GM18507 (cell line): ENCODE measurements at places on chromosomes 3 and 15.
A peak's percentile ranks its signal among the peaks of the same experiment; 100 is the strongest.

DNA sequence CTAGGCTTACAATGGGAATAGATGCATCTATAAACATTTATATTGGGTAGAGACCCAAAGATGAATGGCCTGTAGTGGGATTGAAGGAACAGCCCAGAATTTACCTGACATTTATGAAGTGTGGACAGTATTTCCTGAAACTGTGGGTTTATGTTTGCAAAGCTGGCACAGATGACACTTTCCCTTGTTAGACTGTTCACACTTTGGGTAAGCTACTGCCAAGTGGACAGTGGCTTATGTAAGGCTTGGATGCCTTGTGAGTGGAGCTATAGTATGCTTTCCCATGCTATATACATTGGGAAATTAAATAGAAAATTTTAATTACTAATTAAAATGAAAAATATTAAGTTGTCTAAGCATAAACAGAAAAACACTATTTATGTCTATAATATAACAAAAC lies 48.5 kb downstream of the STARD9 start:
- no peak for DNase-seq

GRCh38 chr15:44500555-44500954 lies 36.4 kb upstream of the EIF3J start:
- no peak for DNase-seq

DNA sequence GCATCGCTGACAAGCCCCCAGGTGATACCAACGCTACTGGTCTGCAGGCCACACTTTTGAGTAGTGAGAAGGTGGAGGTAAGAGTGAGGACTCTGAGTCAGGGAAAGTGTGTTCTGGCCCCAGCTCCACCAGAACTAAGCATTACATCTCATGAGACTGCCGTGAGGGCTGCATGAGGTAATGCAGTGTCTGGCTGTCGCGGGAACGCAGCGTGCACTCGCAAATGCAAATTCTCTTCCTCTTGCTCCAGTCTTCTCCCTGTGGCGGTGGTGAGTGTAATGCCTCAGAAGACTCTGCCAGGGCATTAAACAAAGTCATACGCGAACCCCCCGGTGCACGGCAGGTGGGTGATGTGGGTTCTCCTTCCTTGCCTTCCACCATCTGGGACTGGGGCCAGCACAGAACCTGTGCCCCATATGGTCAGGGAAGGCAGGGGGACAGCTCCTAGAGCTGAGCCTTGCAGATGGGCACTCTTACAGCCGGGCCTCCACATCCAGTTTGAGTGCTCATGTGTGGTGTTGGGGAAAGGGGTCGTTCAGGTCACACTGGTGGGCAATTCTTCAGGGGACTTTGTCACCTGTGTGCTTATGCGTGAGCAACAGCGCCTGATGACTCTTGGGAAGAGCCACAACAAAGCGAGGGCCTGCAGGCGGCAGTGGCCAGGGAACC lies 175.8 kb downstream of the XXYLT1 start:
- DNase-seq, result no peak

DNA sequence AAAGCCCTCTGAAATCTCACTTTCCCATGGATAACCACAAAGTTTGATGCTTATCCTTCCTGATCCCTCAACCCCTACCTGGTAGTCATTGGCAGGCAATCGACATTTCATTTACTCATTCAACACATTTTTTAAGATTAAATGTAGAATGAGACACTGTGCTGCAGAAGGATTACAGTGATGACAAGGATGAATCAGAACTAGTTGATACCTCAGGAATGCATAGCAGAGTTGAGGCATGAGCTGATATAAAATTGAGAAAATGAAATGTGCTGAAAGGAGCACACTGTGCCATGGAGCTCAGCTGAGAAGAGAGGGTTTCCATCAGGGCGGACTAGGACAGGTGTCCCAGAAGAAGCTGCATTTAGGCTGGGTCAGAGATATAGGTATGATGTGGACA lies 48.9 kb upstream of the ACTL6A start:
- DNase-seq, result no peak

GRCh38 chr3:105364128-105364527 lies 2.6 kb upstream of the ALCAM start:
- DNase-seq, result no peak

GRCh38 chr15:67524235-67524634 lies 3.3 kb downstream of the C15orf61 start:
- no peak for DNase-seq

GRCh38 chr3:138200424-138200823 lies 13.3 kb downstream of the ARMC8 start:
- no peak for DNase-seq

DNA sequence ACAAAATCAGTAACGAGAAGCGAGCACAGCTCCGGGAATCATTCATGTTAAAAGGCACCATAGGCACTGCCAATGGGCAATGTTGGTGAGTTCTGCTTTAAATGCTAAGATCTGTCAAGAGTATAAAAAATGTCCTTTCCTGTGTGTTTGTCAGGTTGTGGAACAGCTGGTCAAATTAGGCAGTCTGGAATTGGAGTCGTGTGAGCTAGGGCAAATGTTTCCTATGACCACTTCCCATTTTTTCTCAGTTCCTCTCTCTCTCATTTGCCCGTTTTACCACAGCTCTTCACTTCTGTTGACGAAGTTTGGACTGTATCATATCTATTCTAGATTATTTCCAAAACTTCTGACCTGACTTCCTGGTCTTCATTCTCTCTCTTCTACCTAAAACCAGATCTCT lies 60.8 kb upstream of the GOLIM4 start:
- no peak for DNase-seq

DNA sequence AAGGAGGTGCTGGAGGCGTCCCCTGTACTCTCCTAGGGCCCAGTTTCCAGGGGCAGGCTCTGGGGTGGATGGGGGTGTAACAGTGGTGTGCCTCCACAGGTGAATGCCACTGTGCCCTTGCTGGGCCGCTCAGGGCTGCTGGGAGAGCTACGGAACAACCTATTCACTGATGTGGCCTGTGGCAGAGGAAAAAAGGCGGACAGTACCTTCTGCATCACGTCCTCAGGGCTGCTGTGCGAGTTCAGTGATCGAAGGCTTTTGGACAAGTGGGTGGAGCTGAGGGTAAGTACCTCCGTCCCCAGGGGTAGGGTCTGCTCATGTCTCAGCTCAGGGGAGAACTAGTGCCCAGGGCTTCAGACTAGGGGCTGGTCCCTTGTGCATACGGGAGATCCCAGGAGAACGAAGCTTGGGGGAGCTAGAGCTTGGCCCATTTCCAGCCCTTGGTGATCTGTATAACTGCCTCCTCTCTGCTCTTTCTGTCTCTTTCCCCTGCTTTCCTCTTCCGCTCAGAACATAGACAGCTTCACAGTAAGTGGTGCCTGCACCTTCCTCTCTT lies 15.0 kb upstream of the JMJD7 start:
- DNase-seq, result no peak

- DNase-seq, result no peak
Measured at GRCh38 chr15:94256511-94256910, 25.1 kb downstream of the MCTP2 start.

DNA sequence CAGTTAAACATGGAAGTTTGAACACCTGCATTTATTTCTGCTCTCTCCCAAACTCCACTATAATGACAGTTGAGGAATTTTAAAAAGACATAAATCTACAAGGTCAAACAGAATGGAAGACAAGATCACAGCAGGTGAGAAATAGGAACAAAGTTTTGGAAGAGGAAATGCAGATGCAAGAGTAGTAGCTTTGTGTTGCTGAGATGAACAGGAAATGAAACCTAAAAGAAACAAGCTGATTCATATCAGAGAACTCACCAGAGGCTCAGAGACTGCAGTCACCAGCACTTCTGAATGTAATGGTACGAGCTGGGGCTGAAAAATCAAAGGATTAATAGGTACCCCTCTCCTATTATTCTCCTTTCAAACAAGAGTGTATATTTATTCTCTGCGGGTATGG lies 459.9 kb downstream of the RAP2B start:
- DNase-seq, result no peak

- DNase-seq, result peak; percentile 50
Measured at GRCh38 chr15:40550341-40551037, 14.4 kb downstream of the CCDC32 start.

DNA sequence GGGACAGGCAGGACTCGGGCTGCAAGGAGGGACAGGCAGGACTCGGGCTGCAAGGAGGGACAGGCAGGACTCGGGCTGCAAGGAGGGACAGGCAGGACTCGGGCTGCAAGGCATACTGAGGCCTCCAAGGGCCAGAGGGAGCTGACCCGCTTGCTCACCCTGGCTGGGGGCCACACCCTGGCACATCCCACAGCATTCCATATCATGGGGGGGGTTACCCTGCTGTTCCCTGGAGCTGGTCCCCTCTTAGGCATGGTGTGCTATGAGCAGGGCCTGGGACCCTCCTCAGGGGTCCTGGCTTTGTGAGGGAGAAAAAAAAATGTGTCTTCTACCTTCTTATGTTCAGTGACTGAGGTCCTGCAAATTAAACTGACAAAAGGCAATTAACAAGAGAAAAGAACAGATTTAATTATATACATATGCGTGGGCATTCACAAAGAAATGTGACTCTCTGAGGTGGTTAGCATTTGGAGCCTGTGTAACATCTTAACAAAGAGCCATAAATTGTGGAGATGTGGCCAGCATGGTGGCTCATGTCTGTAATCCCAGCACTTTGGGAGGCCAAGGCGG lies 97.6 kb upstream of the ALDH1A3 start:
- DNase-seq, result no peak

DNA sequence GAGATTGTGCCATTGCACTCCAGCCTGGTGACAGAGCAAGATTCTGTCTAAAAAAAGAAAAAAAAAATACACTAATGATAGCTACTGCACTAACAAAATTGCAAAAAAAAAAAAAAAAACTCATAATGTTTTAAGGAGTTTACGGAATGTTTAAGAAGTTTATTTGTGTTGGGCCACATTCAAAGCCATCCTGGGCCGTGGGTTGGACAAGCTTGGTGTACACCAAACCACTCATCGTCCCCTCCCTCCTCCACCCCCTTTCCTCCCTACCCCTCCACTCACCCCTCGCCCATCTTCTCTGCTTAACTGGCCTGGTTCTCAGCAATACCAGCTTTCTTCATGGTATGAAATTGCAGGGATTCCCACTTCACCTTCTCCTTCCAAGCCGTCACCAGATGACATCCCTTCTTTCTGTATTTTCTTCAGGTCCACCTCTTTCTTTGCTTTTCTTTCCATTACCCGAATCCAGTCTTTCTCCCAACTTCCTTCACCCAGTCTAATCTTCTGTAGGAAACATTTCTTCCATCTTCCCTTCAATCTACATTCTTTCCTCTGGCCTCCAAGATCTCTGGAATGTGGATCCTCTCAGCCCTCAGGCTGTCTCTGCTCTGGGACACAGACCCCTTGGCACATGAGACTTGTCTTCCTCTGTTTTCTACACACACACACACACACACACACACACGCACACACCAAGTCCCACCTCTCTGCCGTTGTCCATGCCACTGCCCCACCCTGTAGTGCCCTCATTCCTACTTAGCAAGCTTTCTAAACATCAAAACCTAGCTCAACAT lies 3.5 kb upstream of the MESP1 start:
- DNase-seq, result no peak

GRCh38 chr3:160678292-160678842 lies 1.4 kb downstream of the ARL14 start:
- no peak for DNase-seq

DNA sequence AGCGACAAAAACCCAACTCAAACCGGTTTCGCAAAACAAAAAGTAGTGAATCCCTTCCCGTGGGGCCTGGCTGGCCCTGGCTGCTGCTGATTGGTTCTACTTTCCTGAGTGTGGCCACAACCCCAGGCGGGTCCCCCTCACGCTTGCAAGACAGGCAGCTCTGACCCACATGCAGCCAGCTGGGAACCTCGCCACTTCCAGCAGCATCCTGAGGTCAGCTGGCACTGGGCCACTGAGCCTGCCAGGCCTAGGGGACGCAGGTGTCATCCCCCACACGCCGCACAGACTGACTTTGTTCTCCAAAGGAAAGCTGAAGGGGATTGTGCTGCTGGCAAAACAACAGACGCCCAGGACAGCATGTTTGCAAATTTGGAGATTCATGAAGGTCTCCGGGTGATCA lies 111.1 kb downstream of the TPRA1 start:
- no peak for DNase-seq

DNA sequence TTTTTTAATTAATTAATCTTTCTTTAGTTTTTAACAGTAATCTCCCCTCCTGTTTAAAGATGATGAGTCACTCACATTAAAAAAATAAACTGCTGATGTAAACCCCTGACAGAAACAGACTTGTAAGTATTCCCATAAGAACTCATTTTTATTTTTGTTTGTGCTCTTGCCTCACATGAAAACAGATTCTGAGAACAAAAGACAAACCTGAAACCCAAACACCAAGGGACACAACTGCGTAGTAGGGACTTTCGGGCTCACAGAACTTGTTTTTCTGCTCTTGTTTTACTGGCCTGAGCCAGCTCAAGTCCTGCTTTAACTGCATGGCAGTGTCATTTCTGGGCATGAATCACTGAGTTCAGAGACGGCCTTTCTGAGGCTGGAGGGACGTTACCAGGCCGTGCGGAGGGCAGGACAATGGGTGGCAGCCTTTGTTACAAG lies 600.8 kb downstream of the FOXP1 start:
- no peak for DNase-seq

GRCh38 chr3:37338500-37338899 lies 164.1 kb upstream of the LRRFIP2 start:
- no peak for DNase-seq

GRCh38 chr15:29337156-29337959 lies 67.7 kb upstream of the NSMCE3 start:
- DNase-seq, result no peak

GRCh38 chr3:57864853-57865252 lies 108.7 kb downstream of the SLMAP start:
- no peak for DNase-seq

GRCh38 chr15:70852501-70853317 lies 1.2 kb downstream of the LARP6 start:
- DNase-seq, result no peak

- no peak for DNase-seq
Measured at GRCh38 chr15:77243716-77244401, 172.9 kb upstream of the TSPAN3 start.

- no peak for DNase-seq
Measured at GRCh38 chr15:89958107-89958805, 42.9 kb upstream of the ZNF710 start.

- no peak for DNase-seq
Measured at GRCh38 chr3:188282871-188283270, 128.9 kb downstream of the LPP start.

- no peak for DNase-seq
Measured at GRCh38 chr3:111601810-111602209, 6.7 kb upstream of the ZBED2 start.

- no peak for DNase-seq
Measured at GRCh38 chr3:178263236-178263916, 272.9 kb upstream of the KCNMB2 start.

DNA sequence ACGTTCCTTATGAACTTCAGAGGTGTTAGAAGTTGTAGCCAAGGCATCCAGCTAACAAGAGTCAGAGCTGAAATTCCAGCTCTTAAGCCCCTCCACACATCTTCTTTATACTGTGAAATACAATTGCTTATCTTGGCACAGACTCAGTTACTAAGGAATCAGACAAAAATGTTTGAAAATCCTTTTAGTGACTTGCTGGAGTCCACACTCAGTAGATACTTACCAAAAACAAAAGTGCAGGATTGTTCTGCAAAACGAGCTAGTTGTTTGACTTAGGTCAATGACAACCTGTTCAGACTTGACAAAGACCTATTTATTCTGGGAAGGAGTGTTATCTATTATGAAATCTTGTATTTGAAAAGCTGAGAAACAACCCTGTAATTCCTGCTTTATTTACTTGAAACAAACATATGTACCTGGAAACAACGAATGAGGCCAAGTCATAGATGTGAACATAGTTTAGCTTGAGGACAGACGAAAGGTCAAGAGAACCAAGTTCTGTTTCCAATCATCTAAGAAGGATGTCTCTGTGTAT lies 38.5 kb downstream of the B3GNT5 start:
- no peak for DNase-seq
